ENCODE measurements at places on chromosomes 16 and 17.
A peak's percentile ranks its signal among the peaks of the same experiment; 100 is the strongest.

DNA sequence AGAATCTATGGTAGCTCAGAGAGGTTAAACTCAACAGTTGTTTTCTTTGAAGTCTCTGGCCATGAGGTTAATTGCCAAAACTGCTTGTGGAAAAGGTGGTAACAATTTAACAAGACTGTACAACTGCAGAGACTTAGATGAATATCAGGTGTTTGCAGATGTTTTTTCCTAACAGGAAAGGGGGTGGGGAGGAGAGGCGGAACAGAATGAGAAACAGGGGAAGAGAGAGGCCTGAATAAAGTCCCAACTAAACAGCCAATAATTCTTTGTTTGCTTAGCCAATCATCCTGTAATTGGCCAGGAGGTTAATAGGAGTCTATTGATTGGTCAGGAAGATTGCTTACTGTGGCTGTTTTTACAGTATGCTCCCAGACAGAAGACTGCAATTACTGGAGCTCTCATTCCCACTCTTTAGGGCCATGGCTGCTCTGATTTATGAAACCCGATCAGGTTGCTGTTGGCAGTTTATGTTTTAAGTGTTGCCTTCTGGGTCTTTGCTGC is 249.7 kb upstream of the TBX2 start:
- no peak for DNase-seq

- DNase-seq, result no peak
These were observed 31.2 kb downstream of the PIMREG start for GRCh38 chr17:6475411-6475810.

DNA sequence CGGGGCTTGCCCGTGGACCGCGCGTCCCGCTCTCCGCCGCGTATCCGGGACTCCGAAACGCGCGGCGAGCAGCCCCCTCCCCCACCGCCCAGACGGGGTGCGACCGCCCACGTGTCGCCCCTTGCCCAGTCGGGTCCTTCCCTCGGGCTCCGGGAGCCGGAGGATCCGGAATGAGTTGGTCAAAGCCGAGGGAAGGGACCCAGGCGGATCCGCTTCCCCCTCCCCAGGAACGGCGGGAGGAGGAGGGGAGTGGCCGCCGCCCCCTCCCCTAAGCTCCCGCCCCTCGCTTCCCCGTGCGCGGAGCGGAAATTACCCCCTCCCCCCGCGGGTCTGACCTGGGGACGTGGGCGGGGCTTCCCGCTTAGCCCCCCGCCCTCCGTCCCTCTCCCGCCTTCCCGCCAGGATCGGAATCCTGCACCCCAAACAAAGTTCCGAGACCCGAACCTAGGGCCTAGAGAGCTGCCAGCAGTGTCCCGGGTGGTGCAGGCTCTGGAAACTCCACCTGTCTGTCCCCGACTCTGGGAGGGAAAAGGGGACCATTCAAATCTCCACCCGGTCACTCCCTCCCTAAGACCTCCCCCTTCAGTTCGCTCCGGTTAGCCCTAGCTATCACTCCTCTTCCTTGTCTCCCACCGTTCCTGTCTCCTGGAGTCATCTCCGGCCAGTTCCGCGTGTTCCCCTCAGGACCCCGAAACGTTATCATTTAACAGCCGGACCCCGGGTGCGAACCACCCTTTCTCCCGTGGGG is 1.0 kb upstream of the IGF2BP1 start:
- no peak for DNase-seq

- no peak for DNase-seq
These were observed 8.2 kb downstream of the PGAP3 start for GRCh38 chr17:39679521-39680192.

- no peak for DNase-seq
These were observed 26.6 kb downstream of the IQCK start for GRCh38 chr16:19744670-19745069.

GRCh38 chr16:35523991-35524390 is 2064.6 kb downstream of the TP53TG3F start:
- no peak for DNase-seq

DNA sequence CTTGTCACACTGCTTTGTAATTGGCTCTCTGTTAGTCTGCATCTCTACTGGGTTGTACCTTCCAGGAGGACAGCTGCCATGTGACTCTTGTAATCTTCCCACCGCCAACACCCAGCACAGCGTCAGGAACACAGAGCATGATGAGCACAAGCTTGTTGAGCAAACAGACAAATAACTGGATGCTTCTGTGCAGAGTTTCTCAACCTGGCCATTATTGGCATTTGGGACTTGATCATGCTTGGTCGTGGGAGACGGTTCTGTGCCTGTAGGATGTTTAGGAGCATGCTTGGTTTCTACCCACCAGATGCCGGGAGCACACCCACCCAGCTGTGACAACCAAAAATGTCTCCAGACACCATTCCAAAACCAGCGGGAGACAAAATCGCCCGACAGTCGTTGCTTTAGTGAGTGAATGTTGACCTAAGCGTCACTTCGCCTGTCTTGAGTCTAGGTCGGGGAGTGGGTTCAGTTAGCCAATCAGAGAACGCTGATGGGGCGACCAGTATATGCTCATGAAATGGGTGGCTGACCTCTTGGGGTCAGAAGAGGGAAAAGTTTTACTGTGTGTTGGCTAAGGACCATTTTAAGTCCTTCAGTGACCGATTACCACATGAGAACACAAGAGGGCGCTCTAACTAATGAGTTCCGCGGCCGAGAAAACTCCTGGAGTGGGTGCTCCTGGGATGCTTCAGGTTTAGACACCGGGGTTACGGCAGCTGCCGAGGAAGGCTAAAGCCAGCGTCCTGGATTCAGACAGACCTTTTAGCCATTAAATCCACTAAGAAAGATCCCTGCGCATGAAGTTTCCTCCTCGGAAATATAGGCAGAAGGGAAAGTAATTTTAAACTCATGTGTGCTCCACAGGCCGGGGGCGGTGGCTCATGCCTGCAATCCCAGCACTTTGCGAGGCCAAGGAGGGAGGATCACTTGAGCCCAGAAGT is 57.8 kb upstream of the TEX2 start:
- peak; percentile 20 for DNase-seq

GRCh38 chr16:12518241-12519175 is 285.2 kb downstream of the CPPED1 start:
- DNase-seq, result no peak

DNA sequence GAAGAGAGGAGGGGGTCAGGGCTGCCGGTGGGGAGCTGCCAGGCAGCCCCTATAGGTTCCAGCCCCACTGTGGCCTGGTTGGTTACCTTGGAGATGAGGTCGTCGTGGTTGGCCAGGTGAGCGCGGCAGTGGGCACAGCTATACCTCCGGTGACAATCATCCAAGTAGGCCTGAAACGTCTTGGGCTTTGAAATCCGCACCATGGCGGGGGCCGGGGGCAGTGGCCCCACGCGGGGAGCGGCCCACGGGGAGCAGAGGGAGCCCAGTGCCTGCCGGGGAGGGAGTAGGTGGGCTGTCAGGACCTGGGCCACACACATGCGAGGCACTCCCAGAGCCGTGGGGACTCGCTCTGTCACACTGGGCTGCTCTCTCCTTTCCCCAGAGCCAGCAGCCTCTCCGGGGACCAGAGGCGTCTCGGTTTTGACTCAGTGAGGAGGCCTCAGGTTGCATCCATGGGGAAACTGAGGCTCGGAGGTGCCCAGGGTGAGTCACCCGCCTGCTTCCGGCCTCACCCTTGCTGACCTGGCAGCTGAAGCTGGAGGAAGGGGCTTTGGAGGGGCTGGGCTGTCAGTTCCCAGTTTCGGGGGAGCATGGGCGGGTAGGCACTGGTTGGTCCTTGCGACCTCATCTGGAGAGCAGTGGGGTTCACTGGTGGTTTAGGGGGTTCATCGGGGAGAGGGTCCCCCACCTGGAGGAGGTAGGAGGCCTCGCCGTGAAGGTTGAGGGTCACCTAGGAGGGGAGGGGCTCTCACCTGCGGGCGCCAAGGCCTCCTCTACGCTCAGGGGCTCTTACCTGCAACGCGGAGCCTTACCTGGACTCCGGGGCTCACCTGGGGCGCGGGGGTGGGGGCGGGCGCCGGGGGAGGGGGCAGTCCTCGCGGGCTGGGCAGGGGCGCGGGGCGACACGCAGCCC is 591 bp downstream of the YPEL3 start:
- DNase-seq, result no peak

GRCh38 chr17:81432941-81433340 is 37.7 kb downstream of the BAHCC1 start:
- DNase-seq, result peak; percentile 7

GRCh38 chr16:66636199-66636598 is 31.7 kb downstream of the CMTM3 start:
- no peak for DNase-seq

DNA sequence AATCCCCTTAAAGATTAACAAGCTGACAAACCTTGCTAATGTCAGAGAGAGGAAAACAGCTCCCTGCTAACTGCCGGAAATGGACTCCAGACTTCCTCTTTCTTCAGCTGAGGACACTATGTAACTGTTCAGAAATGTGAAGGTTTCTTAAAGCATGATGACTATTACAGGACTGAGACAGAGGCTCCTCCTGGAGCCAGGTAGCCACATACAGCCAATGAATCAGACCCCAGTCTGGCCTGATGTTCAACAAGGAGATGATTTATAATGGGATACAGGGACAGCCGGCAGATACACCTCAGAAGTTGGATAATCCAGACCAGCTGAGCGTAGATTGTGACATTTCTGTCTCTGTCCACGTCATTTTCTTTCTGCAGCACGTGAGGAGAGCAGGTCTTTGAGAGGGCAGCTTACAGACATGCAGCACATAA is 216.2 kb downstream of the HS3ST3A1 start:
- DNase-seq, result no peak
